ENCODE measurements at places on chromosomes 5 and 9.

DNA sequence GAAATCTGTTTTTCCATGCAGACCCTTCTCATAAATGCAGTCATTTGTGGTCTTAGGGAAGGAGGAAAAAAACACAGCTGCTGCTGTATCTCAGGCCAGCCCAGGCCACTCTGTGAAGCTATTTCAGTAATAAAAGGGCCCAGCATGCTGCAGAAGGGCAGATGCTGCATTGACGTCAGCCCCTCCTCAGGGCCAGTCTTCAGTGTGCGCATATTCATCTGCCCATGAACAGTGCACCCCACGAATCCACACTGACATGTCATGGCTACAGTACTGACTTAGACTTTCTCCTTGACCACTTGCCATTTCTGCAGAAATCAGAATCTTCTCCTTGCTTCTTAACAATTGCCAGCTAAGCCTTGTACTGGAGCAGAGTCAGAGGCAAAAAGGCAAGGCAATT lies 304.7 kb downstream of the GABRG2 start:
- no peak for DNase-seq

DNA sequence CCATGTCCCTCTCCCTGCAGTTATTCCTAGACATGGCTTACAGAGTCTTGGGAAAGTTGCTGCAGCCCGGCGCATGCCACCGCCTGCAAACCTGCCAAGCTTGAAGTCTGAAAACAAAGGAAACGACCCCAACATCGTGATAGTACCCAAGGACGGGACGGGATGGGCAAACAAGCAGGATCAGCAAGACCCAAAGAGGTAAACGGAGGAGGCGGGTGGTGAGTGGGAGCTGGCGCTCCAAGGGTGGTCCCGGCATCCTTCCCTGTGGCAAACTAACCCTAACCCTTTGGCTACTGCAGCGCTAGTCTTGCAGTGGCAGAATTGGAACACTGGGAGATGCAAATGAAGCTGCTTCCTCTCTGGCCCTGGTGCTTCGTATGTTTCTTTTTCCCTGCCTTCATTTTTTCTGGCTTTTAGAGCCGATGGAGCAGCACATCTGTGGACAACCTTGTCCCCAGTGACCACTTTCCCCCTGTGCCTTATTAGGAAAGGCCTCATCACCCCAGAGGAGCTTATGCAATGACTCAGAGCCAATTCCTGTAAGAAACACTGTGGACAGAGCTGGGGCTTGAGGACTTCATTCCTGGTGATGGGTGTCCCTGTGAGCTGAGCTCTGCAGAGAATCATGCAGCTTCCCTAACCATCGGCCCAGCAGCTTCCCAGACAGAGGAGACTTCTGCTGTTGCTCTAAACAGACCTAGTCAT lies 38.9 kb downstream of the PRRC2B start:
- no peak for DNase-seq

- no peak for DNase-seq
These were observed 94.8 kb downstream of the SEMA5A start for GRCh38 chr5:9451037-9451436.

- no peak for DNase-seq
These were observed 26.5 kb downstream of the CEP72 start for GRCh38 chr5:638501-639252.

GRCh38 chr5:151243564-151243963 lies 9.4 kb upstream of the GM2A start:
- DNase-seq: no peak

GRCh38 chr5:14356305-14356704 lies 213.2 kb downstream of the TRIO start:
- DNase-seq: no peak

- DNase-seq: no peak
These were observed 352.3 kb upstream of the CCNH start for GRCh38 chr5:87765009-87765408.

GRCh38 chr9:16434526-16434925 lies 435.9 kb downstream of the BNC2 start:
- DNase-seq: no peak
